ENCODE measurements at places on chromosomes 1 and 21. TPM values are rescaled to one million over a fixed set of nuclear protein-coding genes. Genes with fewer than 3 reads are reported as not detected.

Gene SELENOF
- polyA plus RNA-seq: 281 TPM

- no peak overlapping the region for H3K4me3 ChIP-seq
- H3K27ac ChIP-seq: no peak overlapping the region
- DNase-seq: no peak
- H3K27me3 ChIP-seq: peaks cover 2% of the 10 kb centered on the region
- no peaks in the 10 kb centered on the region for H3K36me3 ChIP-seq
- H3K4me1 ChIP-seq: peaks cover 4% of the 10 kb centered on the region
Measured at GRCh38 chr1:22413799-22414198, 37.9 kb upstream of the ZBTB40 start.

GRCh38 chr1:161199506-161200139 is 769 bp upstream of the ADAMTS4 start:
- peaks cover 2% of the 10 kb centered on the region for H3K36me3 ChIP-seq
- peaks cover 51% of the 10 kb centered on the region for H3K4me1 ChIP-seq
- H3K27me3 ChIP-seq: no peaks in the 10 kb centered on the region
- H3K4me3 ChIP-seq: no peak overlapping the region
- no peak for DNase-seq

DNA sequence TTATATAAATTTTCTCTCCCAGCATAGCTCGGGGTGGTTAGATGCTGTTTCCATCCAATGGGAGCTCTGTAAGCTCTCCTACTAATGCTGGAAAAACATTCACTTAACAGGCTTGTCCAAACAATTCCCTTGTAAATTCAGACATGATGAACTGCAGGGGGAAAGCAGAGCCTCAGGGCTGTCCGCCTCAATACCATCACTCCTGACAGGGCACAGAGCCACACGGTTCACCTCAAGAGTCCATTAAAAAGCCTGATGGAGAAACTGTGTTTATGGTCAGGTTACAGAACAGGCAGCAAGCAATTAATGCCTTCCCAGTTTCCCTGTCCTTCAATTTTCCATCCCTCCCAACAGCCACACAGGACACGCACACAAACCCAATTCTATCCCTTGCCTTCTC is 171.0 kb downstream of the BRINP2 start:
- no peak overlapping the region for H3K27ac ChIP-seq
- no peak overlapping the region for H3K4me3 ChIP-seq
- DNase-seq: no peak
- no peaks in the 10 kb centered on the region for H3K36me3 ChIP-seq
- H3K4me1 ChIP-seq: no peaks in the 10 kb centered on the region

DNA sequence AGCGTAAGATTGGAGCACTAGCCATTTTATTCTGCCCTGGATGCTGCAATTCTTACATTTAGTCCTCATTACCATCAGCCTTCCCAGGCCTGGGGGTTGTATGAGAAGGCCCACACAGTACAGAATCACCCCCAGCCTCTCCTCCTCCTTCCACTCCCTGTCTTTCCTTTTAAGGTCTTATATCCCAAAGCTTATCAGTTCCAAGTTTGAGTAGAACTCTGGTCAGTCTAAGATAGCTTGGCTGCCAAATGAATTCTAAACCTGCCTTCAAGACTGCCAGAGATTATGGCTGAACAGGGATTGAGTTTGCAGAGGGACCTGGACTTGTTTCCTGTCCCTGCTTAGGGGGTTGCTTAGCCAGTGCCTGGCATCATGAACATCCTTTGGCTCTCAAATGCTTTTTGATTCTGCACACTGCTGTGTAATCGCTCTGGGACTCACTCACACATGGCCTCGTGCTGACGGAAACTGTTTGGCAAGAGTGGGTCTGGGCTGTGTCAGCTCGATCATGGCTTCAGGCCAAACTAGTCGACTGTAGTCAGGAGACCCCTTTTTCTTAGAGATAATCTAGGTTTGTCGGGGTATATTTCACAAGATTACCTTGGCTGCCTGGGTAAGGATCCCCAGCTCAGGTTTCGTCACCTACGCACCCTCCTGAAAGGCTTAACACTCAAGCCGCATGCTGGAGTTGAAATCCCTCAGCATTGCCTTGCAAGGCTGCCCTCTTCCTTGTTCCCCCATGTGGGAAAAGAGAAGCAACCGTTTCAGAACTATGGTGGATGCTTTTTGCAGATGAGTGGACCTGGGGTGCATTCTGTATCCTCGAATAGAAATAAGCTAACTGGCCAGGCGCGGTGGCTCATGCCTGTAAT is 252.6 kb downstream of the NFIA start:
- H3K36me3 ChIP-seq: no peaks in the 10 kb centered on the region
- DNase-seq: no peak
- peaks cover 5% of the 10 kb centered on the region for H3K27me3 ChIP-seq
- H3K4me1 ChIP-seq: peaks cover 4% of the 10 kb centered on the region

All from fibroblast of lung (primary cell).